ENCODE measurements at places on chromosomes 6 and 20. TPM values are rescaled to one million over a fixed set of nuclear protein-coding genes. Genes with fewer than 3 reads are reported as not detected.

DNA sequence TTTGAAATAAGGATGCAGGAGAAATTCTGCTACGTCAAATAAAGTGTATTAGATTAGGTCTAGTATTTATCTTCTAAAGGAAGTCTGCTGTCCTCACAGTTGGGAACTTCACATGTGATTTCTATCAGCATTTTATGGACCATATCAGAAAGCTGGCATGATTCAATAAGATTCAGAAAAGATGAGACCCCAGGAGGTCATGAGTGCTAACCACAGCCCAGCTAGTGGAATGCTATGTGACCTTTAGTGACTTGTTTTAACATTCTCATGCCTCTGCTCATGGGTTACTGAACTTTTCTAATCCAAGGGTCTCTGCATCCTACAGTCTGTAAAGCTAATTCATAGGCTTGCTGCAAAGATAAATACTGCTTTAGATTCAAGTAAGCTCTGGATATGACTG, 150.1 kb downstream of the GMPR start:
- no peak for DNase-seq

DNA sequence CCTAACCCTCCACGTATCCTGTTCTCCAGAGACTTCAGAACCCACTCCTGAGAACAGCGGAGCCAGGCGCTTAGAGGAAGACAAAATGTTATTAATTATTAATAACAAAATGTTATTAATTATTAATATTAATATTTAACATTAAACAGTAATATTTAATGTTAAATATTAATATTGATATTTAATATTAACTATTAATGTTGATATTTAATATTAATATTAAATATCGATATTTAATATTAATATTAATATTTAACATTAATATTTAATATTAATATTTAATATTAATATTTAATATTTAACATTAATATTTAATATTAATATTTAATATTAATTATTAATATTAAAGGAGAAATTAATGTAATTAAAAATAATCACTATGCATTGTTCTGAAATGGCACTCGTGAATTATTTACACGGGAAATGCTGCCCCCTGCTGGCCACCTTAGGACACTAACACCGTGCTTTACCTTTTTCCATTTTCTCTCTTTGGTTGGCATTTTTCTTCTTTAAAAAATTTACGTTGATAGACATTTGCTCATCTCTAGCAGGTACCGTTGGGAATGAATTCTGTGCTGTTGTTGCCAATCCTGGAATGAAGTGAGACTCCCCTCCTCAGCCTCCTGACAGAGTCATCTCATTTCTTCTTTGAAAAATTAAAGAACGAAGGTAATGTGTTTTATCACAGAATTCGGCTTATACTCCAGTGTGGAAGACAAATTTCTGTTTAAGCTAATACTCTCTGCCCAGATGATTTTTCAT, 7.5 kb upstream of the GGTLC1 start:
- peak; percentile 33 for DNase-seq

GRCh38 chr20:59103573-59103972, 60.0 kb upstream of the ZNF831 start:
- no peak for DNase-seq

- DNase-seq: peak; percentile 43
Observed at GRCh38 chr6:33840048-33840926, 36.5 kb upstream of the MLN start.

DNA sequence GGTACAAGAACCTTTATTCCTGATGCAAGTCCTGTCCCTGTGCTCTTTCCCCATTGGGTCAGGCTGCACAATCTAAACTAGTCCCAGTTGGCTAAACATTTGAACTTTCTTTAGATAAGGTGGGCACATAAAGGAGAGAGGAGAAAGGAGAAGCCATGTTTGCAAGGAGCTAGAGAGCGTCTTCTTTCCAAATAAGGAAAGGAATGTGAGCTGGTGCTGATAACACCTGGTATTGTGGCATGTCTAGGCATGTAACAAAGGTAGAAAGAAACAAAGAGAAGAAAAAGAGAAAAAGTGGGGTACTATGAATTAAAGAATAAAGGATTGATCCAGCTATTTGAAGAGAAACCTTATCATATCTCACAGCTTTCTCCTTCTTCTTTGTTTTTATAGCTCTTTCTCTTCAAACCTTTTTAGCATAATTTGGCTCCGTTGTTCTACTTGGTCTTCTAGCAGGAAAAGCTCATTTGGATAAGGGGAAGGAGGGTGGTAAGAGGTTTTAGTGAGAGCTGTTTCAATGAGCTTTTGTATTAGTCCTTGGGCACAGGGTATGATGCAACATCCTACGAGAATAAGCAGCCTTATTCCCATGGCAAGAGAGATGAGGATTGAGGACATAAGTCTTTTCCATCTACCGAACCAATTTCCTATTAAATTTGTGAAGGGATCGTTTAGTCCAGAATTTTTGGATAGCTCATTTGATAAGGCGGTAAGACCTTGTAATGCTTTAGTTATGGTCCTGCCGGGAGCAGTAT, 415.5 kb upstream of the MAN1A1 start:
- no peak for DNase-seq

DNA sequence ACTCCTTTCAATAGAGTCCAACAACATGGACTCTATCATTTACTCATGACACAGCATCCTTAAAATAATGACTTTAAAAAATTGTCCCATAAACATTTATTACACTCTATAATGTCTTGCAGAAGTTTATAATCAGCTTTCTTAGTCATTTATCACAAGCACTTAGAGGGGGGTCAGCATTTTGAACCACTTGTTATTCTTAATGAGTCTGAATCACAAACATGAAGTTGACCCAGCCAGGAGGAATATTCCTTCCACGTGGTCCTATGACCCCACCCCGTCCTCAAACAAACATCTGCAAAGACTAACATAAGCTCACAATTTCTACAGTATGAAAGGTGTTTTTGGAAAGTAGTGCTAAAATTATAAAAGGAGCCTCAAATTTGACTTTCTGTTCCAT, 91.1 kb downstream of the MTFR2 start:
- no peak for DNase-seq

GRCh38 chr6:106630366-106630765, 988 bp downstream of the QRSL1 start:
- no peak for DNase-seq

GRCh38 chr20:17762873-17763557, 63.2 kb downstream of the BANF2 start:
- DNase-seq: no peak

DNA sequence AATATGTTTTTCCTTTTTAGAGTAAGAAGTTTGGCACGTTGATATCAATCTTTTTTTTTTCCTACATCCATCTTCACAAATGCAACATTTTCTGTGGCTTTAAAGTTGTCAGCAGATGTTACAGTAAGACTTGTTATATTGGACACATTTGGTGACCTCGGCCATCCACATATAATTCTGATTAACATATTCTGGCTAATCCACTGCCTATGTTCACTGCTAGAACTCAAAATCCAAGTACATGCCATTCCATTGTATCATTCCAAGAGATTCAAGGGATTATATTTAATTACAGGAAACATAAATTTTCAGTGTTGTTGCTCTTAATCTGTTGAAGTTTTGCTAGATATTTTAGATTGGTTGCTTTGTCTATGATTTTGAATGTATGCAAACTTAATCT, 367.6 kb downstream of the TENT5A start:
- DNase-seq: no peak

GRCh38 chr6:158475344-158476302, 84.3 kb upstream of the TMEM181 start:
- peak; percentile 9 for DNase-seq

DNA sequence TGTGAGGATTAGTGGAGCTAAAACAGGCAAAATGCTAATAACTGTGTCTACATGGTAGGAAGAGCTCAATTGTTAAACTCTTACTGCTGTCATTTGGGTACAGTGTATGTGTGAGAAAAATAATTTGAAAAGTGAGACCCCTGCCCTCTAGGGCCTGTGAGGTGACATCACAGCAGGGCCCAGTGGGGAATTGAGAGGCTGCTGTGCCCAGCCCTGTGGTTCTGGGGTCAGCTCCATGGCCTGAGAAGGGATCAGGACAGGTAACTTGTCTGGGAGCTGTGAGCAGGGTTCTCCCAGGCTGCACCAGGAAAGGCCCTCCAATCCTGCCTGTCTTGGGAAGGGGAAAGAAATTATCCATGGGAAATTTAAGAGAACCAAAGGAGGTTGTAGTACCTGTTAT, 1.3 kb downstream of the SIRPB1 start:
- no peak for DNase-seq

- DNase-seq: no peak
Observed at GRCh38 chr6:106860940-106861339, 113.6 kb downstream of the CD24 start.

- no peak for DNase-seq
Observed at GRCh38 chr6:401994-402640, 10.6 kb downstream of the IRF4 start.

GRCh38 chr20:6732001-6732447, 35.5 kb upstream of the BMP2 start:
- DNase-seq: peak; percentile 45

DNA sequence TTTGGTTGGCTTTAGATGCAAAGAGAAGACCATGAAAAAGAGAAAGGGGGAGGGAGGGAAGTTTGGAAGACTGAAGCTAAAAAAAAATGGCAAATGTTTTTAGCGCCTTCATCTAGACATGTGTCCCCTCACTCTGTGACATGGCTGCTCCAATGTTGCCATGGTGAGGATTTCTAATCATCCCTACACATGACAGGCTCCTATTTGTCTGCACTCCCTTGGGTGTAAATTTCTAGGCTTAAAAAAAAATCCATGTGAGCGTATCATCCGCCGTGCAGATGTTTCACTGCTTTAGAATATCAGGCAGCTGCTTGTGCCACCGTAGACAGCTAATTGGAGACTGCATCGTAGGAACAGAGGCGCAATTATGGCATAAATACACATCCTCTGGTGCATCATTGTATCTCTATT, 761.1 kb upstream of the MMS22L start:
- no peak for DNase-seq

DNA sequence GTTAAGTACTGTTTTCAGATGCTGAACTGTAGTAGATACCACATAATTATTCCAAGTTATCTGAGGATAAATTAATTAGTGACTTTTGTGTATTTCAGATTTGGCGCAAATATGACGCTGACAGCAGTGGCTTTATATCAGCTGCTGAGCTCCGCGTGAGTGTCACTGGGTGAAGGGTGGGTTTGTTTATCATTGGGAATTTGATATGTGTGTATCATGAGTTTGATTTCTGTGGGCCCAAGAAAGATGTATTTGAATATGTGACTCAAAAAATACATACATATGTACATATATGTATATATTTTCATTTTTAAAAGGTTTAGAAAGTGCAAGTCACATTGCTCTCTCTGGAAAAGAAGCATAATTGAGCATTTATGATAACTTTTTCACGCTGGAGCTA, 17.4 kb downstream of the SCGN start:
- DNase-seq: no peak

DNA sequence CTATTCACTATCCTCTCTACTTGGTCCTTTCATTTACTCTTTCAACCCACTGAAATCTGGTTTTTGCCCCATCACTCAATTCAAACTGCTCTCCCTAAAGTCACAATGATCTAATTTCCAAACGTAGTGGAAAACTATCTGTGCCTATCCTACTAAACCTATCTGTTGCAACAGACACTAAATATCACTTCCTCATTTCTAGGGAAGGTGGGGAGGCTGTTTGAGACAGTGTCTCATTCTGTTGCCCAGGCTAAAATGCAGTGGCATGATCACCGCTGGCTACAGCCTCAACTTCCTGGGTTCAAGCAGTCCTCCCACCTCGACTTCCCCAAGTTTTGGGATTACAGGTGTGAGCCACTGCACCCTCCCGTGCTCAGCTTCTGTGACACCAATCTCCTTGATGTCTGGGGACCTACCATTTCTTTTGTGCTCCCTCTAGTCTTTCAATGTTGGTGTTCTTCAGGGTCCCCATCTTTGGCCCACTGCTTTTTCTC, 8.8 kb downstream of the RANBP9 start:
- DNase-seq: no peak

DNA sequence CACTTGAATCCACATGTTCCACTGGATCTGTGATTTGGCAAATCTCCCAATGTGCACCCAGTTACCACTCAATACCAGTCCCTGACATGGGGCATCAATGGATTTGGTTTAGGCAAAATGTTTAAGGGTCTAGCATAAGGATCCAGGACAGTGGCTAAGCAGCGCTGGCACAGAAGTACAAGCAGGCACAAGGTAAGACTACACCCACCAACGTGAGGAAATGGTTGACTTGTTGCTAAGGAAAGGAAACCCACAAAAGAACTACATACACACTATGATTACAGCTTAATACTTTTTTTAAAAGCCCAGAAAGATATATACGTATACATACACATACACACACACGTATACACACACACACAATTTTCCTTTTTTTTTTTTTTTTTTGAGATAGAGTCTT, 79.0 kb downstream of the DNAAF9 start:
- no peak for DNase-seq

DNA sequence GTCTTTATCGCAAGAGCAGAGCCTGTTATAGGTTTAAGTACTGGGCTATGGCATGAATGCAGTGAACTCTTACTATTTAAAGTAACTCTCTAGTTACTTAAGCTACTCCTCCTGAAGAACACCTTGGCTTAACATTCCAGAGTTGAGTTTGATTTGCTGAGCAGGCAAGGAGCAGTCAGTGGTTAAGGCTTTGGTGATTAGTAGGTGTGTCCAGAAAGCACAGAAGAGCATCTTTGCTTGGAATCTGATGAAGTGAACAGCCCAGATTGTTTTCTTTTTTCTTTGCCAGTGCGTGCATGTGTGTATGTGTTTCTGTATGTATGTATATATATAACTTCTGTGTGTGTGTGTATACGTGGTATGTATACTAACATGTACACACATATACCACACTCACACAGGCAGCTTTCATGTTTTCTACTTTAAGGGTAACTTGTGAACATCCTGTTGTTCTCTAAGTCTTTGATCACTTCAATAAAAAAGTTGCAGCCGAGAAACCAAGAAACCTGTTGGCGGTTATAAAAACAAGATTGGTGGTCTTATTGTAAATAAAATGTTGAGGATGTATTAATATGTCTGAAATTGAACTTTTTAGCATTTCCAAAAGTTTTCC, 56.2 kb upstream of the TULP4 start:
- DNase-seq: no peak

GRCh38 chr6:167726043-167726621, 100.6 kb upstream of the AFDN start:
- no peak for DNase-seq

GRCh38 chr6:147022041-147022440, 182.2 kb upstream of the STXBP5 start:
- no peak for DNase-seq

BMP7 gene
- 3.6 TPM for polyA plus RNA-seq

OR2J3 gene
- not detected for polyA plus RNA-seq

LHFPL5 gene
- not detected for polyA plus RNA-seq

METTL24 gene
- 0.99 TPM for polyA plus RNA-seq

FABP7 gene
- polyA plus RNA-seq: 1.2 TPM

FAM217A gene
- polyA plus RNA-seq: 1.4 TPM

KCNK15 gene
- polyA plus RNA-seq: not detected

PLCB4 gene
- 5.0 TPM for polyA plus RNA-seq

KLHDC3 gene
- 233 TPM for polyA plus RNA-seq

CLPSL2 gene
- not detected for polyA plus RNA-seq

GPX5 gene
- not detected for polyA plus RNA-seq

LINC00237 gene
- polyA plus RNA-seq: 0.13 TPM

WDR46 gene
- 38.8 TPM for polyA plus RNA-seq

ABHD12 gene
- polyA plus RNA-seq: 13.4 TPM
